ENCODE measurements at places on chromosomes 1 and 21. TPM values are rescaled to one million over a fixed set of nuclear protein-coding genes. Genes with fewer than 3 reads are reported as not detected.

DNA sequence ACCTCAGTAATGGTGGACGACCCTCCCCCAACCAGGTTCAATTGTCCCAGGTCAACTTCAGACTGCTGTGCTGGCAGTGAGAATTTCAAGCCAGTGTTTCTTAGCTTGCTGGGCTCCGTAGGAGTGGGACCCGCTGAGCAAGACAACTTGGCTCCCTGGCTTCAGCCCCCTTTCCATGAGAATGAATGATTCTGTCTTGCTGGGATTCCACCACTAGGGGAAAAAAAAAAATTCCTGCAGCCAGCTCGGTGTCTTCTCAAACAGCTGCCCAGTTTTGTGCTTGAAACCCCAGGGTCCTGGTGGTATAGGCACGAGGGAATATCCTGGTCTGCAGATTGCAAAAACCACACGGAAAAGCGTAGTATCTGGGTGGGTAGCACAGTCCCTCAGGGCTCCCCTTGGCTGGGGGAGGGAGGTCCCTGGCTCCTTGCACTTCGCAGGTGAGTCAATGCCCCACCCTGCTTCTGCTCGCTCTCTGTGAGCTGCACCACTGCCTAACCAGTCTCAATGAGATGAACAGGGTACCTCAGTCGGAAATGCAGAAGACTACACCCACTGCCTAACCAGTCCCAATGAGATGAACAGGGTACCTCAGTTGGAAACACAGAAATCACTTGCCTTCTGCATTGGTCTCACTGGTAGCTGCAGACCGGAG, 41.5 kb downstream of the GBP6 start:
- H3K27ac ChIP-seq: no peak overlapping the region
- no peak for DNase-seq
- H3K4me1 ChIP-seq: peaks cover 3% of the 10 kb centered on the region
- H3K36me3 ChIP-seq: no peaks in the 10 kb centered on the region
- H3K27me3 ChIP-seq: no peaks in the 10 kb centered on the region
- H3K4me3 ChIP-seq: no peak overlapping the region

GRCh38 chr1:20696397-20697333, 21.1 kb downstream of the KIF17 start:
- H3K27ac ChIP-seq: peak overlapping the region; percentile 84
- H3K36me3 ChIP-seq: no peaks in the 10 kb centered on the region
- no peaks in the 10 kb centered on the region for H3K4me1 ChIP-seq
- H3K27me3 ChIP-seq: no peaks in the 10 kb centered on the region

PRAMEF11 gene
- not detected for polyA plus RNA-seq

KIF26B gene
- polyA plus RNA-seq: 0.30 TPM

ANGPTL7 gene
- polyA plus RNA-seq: 0.08 TPM

SFN gene
- polyA plus RNA-seq: 0.17 TPM

DNA sequence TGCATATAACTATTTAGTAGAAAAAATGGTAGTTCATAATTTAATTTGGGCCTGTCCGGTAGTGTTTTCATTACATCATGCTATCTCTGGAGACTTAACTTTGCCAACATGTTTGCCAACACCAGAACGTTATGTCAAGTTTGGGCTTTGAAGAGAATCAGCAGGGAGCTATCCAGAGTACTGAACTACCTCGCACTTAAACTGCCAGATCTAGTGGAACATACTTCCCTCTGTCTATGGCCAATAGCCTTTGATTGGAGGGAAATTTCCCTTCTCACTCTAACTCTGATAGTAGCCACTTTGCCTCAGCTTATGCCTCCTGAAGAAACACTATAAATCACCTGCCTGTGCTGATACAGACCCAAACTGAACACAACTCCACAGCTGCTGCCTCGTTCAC, 10.0 kb downstream of the LRRC53 start:
- no peaks in the 10 kb centered on the region for H3K4me1 ChIP-seq
- DNase-seq: no peak
- H3K27ac ChIP-seq: no peak overlapping the region
- H3K27me3 ChIP-seq: no peaks in the 10 kb centered on the region
- H3K4me3 ChIP-seq: no peak overlapping the region

GRCh38 chr1:64599242-64599641, 129.3 kb downstream of the CACHD1 start:
- DNase-seq: no peak
- H3K27ac ChIP-seq: no peak overlapping the region
- peaks cover 2% of the 10 kb centered on the region for H3K4me1 ChIP-seq
- no peaks in the 10 kb centered on the region for H3K27me3 ChIP-seq
- H3K36me3 ChIP-seq: no peaks in the 10 kb centered on the region

- H3K27ac ChIP-seq: no peak overlapping the region
- H3K4me1 ChIP-seq: peaks cover 1% of the 10 kb centered on the region
- DNase-seq: no peak
Measured at GRCh38 chr1:247367786-247368422, 36.2 kb upstream of the ZNF496 start.

CEP350 gene
- polyA plus RNA-seq: 16.2 TPM

DNA sequence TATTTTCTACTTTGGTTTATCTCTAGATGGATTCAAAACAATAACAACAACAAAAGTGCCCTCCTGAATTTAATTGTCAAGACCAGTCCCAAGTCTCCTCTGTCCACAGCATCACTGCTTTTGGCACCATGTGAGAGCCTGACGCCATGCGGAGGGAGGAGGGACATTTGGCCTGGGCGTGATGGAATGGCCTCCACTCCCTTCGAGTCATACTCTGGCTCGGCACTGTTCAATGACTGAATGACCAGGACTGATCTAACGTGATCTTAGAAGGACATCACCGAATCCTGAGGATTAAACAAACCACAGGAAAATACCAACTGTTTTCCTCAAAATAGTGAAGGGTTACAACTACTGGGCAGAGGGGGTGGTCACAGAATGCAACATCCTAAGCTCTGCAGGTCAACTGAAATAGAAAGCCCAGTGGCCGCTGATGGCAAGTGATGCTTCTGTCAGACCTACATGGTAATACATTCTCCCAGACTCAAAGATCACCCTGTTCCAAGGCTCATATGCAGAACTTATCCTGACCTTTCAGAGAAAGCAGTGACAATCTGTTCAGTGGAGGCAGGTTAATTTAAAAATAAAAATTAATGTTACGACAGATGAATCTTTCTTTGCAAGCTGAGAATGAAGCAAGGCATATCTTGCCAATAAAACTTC, 19.1 kb downstream of the SRSF4 start:
- no peaks in the 10 kb centered on the region for H3K36me3 ChIP-seq
- H3K27ac ChIP-seq: no peak overlapping the region
- no peaks in the 10 kb centered on the region for H3K27me3 ChIP-seq
- peaks cover 2% of the 10 kb centered on the region for H3K4me1 ChIP-seq

- H3K4me1 ChIP-seq: no peaks in the 10 kb centered on the region
- no peak overlapping the region for H3K27ac ChIP-seq
- no peak overlapping the region for H3K4me3 ChIP-seq
Measured at GRCh38 chr1:220511179-220511578, 16.8 kb upstream of the MARK1 start.

DNA sequence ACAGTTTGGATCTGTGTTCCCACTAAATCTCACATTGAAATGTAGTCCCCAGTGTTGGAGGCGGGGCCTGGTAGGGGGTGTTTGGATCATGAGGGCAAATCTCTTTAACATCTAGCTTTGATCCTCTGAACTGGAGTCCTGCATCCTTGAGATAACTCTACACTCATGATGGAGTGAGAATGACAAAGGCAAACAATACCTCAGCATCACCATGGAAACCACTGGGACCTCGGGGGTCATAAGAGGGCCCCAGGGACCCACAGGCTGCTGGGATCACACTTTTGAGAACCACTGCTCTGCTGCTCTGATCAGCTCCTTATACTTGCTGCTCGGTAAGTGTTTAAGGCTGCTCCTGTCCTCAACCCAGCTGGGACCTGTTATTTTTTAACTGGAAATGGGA, 13.4 kb upstream of the OBSCN start:
- H3K4me1 ChIP-seq: no peaks in the 10 kb centered on the region
- H3K27ac ChIP-seq: no peak overlapping the region
- DNase-seq: no peak
- H3K4me3 ChIP-seq: no peak overlapping the region

GRCh38 chr1:70767377-70767776, 280.2 kb downstream of the PTGER3 start:
- H3K4me3 ChIP-seq: no peak overlapping the region
- H3K27me3 ChIP-seq: no peaks in the 10 kb centered on the region
- H3K4me1 ChIP-seq: no peaks in the 10 kb centered on the region
- no peaks in the 10 kb centered on the region for H3K36me3 ChIP-seq

DNA sequence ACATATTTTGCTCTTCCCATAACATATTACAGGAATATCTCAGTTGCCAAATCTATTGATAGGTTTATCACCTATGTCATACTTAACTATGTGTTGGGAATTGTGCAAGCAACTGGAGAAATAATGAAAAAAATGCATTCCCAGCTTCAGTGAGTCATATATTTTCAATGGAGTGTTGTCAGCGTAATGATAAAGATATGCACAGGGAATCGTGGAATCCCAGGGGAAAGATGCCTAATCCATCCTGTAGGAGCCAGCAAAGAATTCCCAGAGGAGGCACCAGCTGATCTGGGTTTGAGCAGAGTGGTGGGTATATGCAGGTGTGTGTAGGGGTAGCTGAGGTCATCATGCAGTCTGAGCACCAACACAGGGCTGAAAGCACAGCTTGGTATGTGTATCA, 213.3 kb upstream of the DAB1 start:
- H3K4me3 ChIP-seq: no peak overlapping the region
- DNase-seq: no peak
- H3K4me1 ChIP-seq: no peaks in the 10 kb centered on the region
- H3K36me3 ChIP-seq: no peaks in the 10 kb centered on the region
- H3K27me3 ChIP-seq: no peaks in the 10 kb centered on the region
- H3K27ac ChIP-seq: no peak overlapping the region

FAM151A gene
- polyA plus RNA-seq: 0.06 TPM

- H3K4me1 ChIP-seq: no peaks in the 10 kb centered on the region
- H3K27ac ChIP-seq: no peak overlapping the region
- no peaks in the 10 kb centered on the region for H3K27me3 ChIP-seq
- H3K4me3 ChIP-seq: no peak overlapping the region
Measured at GRCh38 chr1:117033772-117034171, 26.4 kb upstream of the TTF2 start.

RERE gene
- 36.7 TPM for polyA plus RNA-seq

IVL gene
- not detected for polyA plus RNA-seq

GLIS1 gene
- not detected for polyA plus RNA-seq

TMEM81 gene
- 2.1 TPM for polyA plus RNA-seq

- no peak overlapping the region for H3K4me3 ChIP-seq
- no peaks in the 10 kb centered on the region for H3K27me3 ChIP-seq
- H3K27ac ChIP-seq: no peak overlapping the region
Measured at GRCh38 chr21:42997053-42997452, 22.7 kb downstream of the PKNOX1 start.

DNA sequence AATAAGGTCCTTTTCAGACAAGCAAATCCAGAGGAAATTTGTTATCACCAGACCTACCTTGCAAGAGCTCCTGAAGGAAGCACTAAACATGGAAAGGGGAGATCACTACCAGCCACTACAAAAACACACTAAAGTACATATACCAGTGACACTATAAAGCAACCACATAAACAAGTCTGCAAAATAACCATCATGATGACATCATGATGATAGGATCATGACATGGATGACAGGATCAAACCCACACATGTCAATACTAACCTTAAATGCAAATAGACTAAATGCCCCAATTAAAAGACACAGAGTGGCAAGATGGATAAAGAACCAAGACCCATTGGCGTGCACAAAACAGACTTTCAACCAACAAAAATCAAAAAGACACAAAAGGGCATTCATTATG, 688.8 kb upstream of the NR5A2 start:
- H3K36me3 ChIP-seq: no peaks in the 10 kb centered on the region
- no peak overlapping the region for H3K4me3 ChIP-seq
- DNase-seq: no peak
- no peaks in the 10 kb centered on the region for H3K27me3 ChIP-seq

All from ovary (tissue), 10 donors.